Stimulated activated CD4-positive, alpha-beta T cell treated with anti-CD3 and anti-CD28 coated beads, Interleukin-1b, Interleukin-23, amount 100 ng/mL, for 1 hour (primary cell): ENCODE measurements at places on chromosomes 4 and X.

DNA sequence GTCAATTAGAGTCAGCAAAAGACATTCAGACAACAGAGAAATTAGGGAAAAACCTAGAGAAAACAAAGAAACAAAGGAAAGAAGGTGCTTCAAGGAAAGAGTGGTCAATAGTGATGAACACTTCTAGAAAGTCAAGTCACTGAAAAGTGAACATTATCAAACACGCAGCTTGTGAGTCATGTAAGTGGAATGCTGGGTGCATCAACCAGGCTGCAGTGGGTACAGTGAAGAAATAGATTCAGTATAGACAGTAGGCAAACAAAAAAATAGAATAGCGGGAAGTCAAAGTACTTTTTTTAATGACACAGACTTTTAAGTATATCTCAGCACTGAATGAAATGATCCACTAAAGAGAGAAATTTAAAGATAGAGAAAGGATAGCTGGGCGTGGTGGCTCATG lies 245.8 kb downstream of the ARHGAP24 start:
- no peak for DNase-seq

- DNase-seq, result no peak
These were observed 105.9 kb upstream of the SLC7A11 start for GRCh38 chr4:138348055-138348454.

DNA sequence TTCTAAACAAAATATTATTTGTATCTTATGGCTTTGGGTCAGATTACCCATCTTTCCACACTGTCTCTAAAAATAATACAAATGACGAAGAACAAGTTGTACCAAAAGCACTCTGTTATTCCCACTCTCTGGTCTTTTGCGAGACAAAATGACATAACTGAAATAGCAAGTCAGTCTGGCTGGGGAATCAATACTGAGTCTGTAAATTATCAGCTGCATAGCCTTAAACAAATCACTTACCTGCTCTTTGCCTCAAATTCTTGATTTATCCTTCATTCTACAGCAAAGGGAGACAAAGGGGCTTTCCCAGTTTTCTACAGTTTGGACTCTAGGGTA lies 40.9 kb downstream of the SOWAHB start:
- no peak for DNase-seq

GRCh38 chr4:134560728-134561127 lies 359.1 kb upstream of the PABPC4L start:
- no peak for DNase-seq

DNA sequence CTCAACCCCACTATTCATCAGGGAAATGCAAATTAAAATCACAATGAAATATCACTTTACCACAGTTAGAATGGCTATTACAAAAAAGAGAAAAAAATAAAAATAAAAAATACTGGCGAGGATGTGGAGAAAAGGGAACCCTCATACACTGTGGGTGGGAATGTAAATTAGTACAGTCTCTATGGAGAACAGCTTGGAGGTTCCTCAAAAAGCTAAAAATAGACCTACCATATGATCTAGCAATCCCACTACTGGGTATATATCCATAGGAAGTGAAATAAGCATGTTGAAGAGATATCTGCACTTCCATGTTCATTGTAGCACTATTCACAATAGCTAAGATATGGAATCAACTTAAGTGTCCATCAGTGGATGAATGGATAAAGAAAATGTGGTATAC lies 50.5 kb upstream of the PAGE1 start:
- DNase-seq, result no peak

GRCh38 chrX:122517786-122518185 lies 666.3 kb upstream of the GRIA3 start:
- DNase-seq, result no peak
